Stimulated activated CD8-positive, alpha-beta memory T cell treated with anti-CD3 and anti-CD28 coated beads, Interleukin-4, amount 100 ng/mL, for 1 hour (primary cell): ENCODE measurements at places on chromosomes 6 and 20.

GRCh38 chr20:58179432-58180099, 48.9 kb downstream of the ANKRD60 start:
- DNase-seq, result peak; percentile 36

GRCh38 chr6:1153696-1154245, 158.1 kb upstream of the FOXQ1 start:
- no peak for DNase-seq

- DNase-seq, result no peak
Measured at GRCh38 chr6:160431226-160431625, 83.0 kb downstream of the SLC22A3 start.

DNA sequence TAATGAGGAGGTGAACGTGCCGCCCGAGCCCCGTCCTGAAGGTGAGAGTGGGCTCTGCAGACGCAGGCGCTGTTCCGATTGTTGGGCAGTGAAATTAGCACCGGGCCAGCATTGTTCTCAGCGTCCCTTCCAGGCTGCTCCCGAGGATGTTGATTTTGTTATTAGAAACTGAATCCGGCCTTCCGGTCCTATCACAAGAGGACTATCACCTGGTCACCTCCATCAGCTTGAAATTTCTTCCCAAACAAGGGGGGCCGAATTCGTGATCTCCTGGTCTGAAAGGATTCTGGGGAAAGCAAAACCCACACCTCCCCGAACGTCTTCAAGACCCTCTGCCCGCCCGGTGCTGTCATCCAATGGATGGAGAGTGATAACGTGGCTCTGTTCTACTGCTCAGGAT, 186.0 kb downstream of the TAF4 start:
- no peak for DNase-seq

- no peak for DNase-seq
Measured at GRCh38 chr20:57428324-57429158, 37.3 kb downstream of the RBM38 start.

- DNase-seq, result no peak
Measured at GRCh38 chr6:149864578-149865535, 698 bp upstream of the LRP11 start.

- no peak for DNase-seq
Measured at GRCh38 chr6:167588920-167589614, 237.6 kb upstream of the AFDN start.

- no peak for DNase-seq
Measured at GRCh38 chr6:109236115-109237076, 141.1 kb downstream of the CEP57L1 start.

DNA sequence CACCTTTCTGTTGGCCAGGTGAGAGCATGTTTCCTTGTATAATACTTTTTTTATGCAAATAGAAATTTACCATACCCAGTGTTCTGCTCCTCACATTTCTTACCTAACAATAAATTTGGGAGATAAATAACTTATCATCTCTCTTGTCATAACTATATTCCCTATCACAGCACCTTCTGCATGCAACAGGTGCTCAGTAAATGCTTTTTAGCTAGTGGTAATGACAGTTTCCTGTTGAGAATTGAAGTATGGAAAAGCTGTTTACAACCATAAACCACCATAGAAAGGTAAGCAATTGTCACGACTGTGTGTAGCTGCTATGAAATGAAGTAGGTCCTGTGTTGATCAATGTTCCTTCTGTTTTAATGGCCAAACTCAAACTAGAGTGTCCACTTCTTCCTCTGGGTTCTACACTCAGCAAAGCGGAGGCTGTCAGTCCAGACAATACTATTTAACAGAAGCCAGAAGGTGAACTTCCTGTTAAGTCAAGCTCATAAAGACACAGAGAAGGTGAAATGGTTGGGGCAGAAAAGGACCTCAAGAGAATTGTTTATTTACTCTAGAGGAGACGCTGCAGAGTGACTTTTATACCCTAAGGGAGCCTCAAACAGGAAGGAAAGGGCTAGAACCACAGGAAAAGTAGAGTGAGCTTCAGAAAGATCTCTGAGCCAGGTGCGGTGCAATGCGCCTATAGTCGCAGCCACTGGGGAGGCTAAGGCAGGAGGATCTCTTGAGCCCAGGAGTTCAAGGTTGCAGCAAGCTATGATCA, 84.0 kb upstream of the SLC22A16 start:
- no peak for DNase-seq

DNA sequence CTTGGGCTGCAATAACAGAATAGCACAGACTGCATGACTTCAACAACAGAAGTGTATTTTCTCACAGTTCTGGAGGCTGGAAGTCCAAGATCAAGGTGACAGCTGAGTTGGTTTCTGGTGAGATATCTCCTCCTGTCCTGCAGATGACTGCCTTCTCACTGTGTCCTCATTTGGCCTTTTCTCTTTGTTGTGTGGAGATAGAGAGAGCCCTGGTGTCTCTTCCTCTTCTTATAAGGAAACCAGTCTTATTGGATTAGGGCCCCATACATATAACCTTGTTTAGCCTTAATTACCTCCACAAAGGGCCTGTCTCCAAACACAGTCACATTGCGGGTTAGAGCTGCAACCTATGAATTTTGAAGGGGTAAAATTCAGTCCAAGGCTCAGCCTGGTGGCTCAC, 57.0 kb upstream of the BMP6 start:
- DNase-seq, result no peak

DNA sequence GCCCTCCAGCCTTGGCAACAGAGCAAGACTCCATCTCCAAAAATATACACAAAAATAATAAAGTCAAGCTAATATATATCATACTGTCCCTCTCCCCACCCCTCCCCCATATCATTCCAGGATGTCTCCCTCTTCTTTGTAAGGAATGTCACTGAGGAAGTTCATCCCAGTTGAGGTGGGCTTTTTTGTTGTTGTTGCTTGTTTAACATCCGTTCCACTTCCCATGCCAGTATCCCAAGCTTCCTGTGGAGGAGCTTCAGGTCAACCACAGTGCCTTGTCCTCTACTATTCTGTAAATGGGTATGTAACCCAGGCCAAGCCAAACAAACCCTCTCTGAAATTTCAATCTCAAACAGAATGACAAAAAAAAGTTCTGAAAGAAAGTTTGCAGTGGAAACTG, 19.0 kb upstream of the PTPN1 start:
- no peak for DNase-seq

DNA sequence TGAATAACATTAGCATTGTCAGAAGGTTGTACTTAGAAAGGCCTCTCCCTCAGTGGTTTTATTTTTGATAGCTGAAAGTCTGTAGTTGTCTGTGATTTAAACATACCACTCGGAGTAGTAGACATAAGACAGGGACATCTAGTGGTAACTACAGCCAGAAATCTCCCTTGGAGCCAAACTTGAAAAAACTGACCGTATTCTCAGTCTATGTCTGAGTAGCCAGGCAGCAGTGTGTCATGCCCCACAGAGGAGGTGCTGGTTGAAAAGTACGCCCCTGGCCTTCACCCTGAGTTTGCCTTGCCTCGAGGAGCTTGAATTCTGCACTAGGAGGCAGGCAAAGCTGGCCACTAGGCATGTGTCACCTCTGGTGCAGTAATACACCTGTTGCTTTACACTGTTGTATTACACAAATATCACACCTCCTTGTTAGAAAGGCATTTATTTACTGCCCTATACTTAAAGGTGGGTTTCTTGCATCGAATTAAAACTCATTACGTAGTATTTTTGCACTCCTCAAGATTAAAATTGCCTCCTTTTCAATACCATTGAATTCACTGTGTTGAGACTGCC, 20.8 kb downstream of the ZBTB2 start:
- DNase-seq, result no peak

GRCh38 chr6:75178757-75179156, 27.1 kb downstream of the COL12A1 start:
- no peak for DNase-seq

DNA sequence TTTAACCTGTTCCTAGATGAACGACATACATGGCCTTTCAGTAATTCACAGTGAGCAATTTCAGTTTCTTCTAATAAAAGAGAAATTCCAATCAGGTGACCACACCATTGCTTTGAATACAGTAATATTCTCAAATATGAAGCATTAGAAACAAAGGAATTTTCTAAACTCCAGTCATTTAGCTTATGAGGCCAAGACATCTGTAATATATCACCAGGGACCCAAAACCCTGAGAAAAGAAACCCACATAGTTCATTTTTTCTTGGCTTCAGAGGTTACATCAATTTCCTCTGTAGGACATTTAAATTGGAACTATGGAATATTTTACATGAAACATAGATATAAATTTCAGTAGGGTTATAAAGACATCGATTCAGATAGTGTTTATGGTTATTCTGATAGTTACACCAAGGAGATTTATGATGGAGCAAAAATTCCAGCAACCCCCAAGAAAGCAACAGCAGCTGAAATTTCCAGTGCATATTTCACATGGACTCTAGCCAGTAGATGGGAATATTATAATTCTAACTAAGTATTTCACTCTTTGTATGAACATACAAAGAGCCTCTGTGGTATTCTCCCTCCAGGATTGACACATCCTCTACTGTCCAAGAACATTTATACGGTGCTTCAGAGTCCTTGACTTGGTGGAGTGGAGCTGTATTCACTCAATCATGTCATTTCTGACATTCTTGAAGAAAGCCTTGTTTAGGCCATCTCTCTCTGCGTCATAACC, 82.9 kb downstream of the ADGRG6 start:
- DNase-seq, result no peak

- DNase-seq, result no peak
Measured at GRCh38 chr6:42533794-42534193, 30.0 kb upstream of the UBR2 start.

GRCh38 chr20:37096415-37097041, 731 bp upstream of the RBL1 start:
- DNase-seq, result no peak

DNA sequence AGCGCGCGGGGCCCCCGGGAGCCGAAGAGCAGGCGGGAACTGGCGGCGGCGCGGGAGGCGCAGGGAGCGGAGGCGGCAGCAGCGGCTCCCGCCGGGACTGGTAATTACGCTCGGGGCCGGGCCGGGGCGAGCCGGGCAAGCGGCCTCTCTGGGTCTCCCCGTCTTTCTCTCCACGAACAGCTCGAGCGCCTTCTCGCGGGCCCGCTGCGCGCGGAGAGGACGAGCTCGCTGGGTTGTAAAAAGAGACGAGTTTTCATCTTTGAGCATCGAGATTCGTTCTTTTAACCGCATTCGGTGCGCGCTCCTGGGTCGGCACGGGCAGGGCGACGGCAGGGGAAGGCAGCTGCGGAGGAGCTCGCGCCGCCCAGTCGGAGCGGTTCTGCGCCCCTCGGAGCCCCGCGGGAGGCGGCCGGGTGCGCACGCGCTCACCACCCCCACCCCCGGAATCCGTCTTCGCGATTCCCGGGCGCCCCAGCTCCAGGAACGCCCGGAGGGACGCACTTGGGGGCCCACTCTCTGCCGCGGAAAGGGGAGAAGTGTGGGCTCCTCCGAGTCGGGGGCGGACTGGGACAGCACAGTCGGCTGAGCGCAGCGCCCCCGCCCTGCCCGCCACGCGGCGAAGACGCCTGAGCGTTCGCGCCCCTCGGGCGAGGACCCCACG, 38.0 kb downstream of the YTHDF1 start:
- DNase-seq, result no peak

DNA sequence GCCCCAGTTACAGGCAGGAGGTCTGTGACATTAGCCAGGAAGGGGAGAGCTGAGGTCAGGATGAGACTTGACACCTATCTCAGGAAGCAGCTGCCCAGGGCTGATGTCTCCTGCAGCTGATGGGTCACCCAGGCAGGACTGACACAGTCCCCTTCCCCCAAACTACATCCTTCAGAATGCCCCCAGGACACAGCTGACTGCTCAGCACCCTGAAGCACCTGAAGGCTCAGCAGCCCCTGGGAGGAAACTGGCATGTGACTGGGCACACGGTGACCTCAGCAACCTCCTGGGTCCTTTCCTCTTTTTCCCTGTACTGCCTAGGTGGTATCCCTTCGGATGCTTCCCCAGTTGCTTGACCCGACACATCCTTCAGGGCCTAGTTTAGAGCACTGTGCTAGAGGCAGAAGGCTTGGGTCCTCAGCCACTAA, 1.9 kb downstream of the SDC4 start:
- DNase-seq, result no peak
